Thymus (tissue), 14 donors: ENCODE measurements at places on chromosomes 5 and 9.
A peak's percentile ranks its signal among the peaks of the same experiment; 100 is the strongest.

GRCh38 chr9:99058964-99059921, 45.7 kb upstream of the TGFBR1 start:
- H3K4me1 ChIP-seq: peaks cover 53% of the 10 kb centered on the region
- peak overlapping the region; percentile 67 for H3K27ac ChIP-seq
- no peaks in the 10 kb centered on the region for H3K36me3 ChIP-seq

- no peaks in the 10 kb centered on the region for H3K4me1 ChIP-seq
- H3K4me3 ChIP-seq: no peak overlapping the region
- H3K27me3 ChIP-seq: no peaks in the 10 kb centered on the region
Observed at GRCh38 chr5:73830646-73831045, 204.7 kb downstream of the ARHGEF28 start.

- H3K4me1 ChIP-seq: no peaks in the 10 kb centered on the region
- no peaks in the 10 kb centered on the region for H3K27me3 ChIP-seq
- no peak overlapping the region for H3K27ac ChIP-seq
- no peak for DNase-seq
- H3K36me3 ChIP-seq: no peaks in the 10 kb centered on the region
Observed at GRCh38 chr5:17182494-17182893, 34.9 kb upstream of the BASP1 start.

- no peaks in the 10 kb centered on the region for H3K4me1 ChIP-seq
- no peak overlapping the region for H3K4me3 ChIP-seq
- DNase-seq: no peak
- no peak overlapping the region for H3K27ac ChIP-seq
Observed at GRCh38 chr5:124941051-124942049, 194.9 kb upstream of the ZNF608 start.

- no peaks in the 10 kb centered on the region for H3K36me3 ChIP-seq
- H3K27me3 ChIP-seq: peaks cover 62% of the 10 kb centered on the region
- H3K4me1 ChIP-seq: peaks cover 10% of the 10 kb centered on the region
- H3K4me3 ChIP-seq: peak overlapping the region; percentile 50
- H3K27ac ChIP-seq: no peak overlapping the region
- peak; percentile 69 for DNase-seq
Observed at GRCh38 chr5:1004461-1005248, 3.9 kb upstream of the NKD2 start.

DNA sequence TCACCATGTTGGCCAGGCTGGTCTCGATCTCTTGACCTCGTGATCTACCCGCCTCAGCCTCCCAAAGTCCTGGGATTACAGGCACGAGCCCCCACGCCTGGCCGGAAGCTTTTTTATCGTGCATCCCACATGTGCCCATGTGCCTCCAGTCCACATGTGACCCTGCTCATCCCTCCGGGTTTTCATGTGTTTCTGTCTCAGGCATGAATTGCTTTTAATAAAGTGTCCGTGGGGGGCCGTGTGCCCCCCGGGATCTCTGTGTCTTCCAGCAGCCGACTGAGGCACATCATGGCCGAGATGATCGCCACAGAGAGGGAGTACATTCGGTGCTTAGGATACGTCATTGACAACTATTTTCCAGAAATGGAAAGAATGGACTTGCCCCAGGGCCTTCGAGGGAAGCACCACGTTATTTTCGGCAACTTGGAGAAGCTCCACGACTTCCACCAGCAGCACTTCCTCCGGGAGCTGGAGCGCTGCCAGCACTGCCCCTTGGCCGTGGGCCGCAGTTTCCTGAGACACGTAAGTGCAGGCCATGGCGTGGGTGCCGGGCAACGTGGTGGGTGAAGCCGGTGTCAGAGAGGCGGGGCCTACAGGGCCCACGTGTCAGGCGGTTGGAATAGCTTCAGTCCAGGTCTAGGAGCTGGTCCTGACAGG, 22.1 kb upstream of the LRRC14B start:
- H3K27ac ChIP-seq: no peak overlapping the region
- H3K4me1 ChIP-seq: no peaks in the 10 kb centered on the region
- no peaks in the 10 kb centered on the region for H3K36me3 ChIP-seq
- H3K27me3 ChIP-seq: no peaks in the 10 kb centered on the region
- H3K4me3 ChIP-seq: no peak overlapping the region
